NCI-H524 (cell line): ENCODE measurements at places on chromosomes 7 and 10.

DNA sequence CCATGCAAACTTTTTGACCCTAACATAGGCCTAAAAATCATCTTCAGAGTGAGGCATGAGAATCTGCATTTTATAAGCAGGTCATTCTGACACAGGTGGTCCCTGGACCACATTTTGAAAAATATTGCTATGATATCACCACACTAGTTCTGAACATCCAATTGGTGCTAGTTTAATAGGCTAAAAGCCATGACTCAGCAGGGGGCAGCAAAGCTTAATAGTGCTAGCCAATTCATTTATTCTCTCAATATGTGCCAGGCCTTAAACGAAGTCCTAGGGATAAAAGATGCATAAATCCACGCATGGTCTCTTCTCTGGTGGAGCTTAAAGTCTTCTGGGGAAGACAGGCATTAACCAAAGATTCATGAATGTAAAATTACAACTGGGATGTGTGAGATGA, 10.2 kb upstream of the SLC25A28 start:
- peak; percentile 3 for DNase-seq

DNA sequence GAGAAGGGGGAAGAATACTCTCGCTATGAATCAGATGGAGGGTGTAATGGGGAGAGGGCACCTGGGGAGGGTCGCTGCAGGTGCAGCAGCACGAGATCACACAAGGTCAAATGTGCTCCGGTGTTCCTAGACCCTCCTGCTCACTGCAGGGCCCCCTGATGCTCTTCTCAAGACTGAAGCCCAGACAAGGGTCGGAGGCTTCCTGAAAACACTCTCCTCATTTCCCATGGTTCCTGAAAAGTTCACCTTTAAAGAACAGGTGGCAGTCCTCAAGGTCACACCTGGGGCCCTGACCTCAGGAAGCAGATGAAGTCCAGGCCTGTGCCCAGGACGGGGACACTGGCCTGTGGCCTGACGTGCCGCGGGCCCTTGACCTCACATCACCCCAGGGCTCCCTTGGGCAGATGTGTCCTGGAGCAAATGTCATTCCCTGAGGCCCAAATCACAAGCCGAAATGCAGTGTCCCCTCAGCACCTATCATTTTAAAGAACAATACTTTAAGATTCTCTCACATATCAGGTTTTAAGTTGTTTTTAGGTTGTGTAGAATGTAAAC, 289.8 kb downstream of the GLRX3 start:
- DNase-seq, result no peak

DNA sequence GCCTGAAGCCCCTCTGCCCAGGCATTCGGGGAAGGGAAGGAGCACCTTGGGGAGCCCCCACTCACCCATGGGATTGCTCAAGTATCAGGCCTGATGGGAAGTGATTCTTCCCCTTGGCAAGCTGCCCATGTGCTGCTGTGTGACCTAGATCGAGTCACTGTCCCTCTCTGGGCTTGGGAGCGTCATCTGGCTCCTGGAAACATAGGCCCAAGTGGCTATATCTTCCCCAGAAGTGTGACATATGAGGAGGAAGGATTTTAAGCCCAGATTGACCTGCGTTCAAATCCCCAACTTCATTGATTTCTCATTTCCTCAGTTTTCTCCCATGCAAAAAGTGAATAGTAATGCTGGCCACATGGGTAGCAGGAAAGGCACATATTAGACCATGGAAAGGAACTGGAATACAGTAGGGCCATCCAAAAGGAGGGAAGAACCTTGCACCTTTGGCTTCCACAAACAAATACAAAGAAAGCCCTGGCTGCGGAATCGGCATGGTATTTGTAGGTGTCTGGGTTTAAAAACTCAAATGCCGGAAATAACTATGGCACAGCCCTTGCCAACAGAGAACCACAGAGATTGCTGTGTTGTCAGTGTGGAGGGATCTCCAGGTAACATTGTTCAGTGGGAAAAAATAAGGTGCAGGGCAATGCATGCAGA, 169.5 kb upstream of the ZMIZ1 start:
- no peak for DNase-seq

DNA sequence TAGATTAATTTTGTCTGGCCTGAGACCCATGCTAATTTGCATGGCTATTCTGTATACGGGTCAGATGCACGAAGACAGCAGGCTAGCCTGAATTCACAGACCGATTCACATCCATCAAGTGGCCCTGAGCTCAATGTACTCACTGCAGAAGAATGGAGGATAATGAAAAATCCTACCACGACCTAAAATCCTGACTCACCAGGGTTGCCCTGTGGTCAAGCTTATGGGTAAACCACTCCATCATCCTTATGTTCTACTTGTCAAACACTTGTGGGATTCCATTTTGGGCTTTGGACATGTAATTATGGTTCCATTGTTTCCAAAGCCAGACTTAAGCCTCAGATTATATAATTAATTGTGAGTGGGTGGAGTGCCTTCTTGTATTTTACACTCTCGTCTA, 110.4 kb upstream of the ZNF438 start:
- peak; percentile 27 for DNase-seq

DNA sequence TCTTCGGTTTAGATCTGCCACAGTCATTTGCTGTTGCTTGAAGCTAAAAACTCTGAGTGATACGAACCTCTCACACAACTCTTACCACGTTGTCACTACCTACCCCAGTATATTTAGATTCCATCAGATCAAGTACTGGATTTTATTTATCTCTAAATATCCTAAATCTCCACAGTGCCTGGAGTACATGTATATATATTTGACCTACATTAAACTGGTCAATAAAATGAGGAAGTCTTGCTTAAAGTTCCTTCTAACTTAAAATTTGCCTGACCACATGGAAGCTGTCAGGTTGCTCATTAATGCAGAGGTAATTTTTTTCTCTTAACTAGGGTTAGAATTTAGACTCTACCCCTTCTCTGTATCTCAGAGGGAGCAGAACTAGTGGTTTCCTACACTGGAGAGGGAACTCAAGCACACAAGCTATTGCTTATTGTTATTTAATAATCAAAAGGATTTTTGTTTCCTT, 3.1 kb upstream of the MACC1 start:
- DNase-seq, result no peak

GRCh38 chr7:28230261-28230660, 49.7 kb upstream of the JAZF1 start:
- DNase-seq, result no peak

- no peak for DNase-seq
Observed at GRCh38 chr7:136940917-136941316, 72.5 kb downstream of the CHRM2 start.

- DNase-seq, result no peak
Observed at GRCh38 chr7:103951311-103951710, 38.1 kb downstream of the RELN start.

DNA sequence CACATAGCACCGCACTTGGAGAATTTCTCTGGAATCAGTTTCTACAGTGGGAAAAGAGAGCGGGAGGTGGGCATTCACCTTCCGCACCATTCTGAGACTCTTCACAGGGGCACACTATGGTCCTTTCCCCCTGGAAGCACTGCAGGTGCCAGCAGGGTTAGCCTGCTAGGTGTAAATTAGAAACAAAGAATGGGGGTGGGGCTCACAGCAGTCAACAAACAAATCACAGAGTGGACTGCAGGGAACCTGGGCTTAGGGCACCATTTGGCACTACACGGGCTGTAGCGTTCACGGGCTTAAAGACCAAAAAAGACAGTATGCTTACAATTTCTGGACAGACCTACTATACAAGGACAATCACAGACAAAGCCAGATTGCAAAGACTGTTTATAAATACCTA, 8.0 kb upstream of the PKD1L1 start:
- no peak for DNase-seq

GRCh38 chr10:3668276-3668965, 116.6 kb downstream of the KLF6 start:
- no peak for DNase-seq

DNA sequence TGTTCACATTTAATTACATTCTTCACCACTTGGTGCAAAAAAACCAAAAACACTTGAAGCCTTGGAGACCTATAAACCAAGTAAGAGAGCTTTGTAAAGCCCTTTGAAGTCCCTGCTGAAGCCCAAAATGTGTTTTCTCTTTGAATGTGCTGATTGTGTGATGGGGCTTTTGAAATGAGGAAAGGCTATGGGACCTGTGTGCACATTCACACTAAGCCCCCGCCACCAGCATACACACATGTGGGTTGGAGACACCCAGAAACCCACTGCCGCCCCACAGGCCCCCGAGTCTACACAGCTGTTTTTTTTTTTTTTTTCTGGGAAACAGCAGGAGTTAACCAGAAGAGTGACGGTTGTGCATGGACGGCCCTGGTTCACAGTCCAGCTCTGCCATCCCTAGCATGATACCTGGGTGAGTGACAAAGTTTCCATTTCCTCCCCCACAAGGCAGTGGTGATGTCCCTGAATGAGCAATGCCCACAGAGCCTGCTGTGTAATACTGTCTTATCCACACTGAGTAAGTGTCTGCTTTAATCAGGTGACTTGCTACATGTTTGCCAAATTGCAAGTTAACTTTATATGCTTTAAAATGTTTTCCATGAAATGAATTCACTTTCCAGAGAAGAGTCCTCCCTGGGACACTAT, 154.6 kb upstream of the GDF10 start:
- no peak for DNase-seq

DNA sequence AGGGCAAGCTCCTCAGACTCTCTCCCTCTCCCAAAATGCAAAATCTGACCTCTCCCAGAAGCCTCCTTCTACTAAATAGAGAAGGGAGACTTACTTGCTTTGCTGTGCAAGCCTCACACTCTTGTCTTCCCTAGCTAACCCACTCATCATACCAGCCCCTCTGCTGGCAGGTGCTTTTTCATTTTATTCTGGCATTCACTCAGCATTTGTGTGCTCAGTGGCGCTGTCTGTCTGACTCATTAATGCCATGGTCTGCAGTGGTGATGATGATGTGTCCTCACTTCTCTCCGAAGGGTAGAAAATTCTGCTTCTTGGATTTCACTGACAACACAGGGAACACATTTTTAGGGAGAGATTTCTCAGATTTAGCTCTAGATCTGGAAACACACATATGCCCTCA, 22.0 kb upstream of the BTRC start:
- DNase-seq, result peak; percentile 1

DNA sequence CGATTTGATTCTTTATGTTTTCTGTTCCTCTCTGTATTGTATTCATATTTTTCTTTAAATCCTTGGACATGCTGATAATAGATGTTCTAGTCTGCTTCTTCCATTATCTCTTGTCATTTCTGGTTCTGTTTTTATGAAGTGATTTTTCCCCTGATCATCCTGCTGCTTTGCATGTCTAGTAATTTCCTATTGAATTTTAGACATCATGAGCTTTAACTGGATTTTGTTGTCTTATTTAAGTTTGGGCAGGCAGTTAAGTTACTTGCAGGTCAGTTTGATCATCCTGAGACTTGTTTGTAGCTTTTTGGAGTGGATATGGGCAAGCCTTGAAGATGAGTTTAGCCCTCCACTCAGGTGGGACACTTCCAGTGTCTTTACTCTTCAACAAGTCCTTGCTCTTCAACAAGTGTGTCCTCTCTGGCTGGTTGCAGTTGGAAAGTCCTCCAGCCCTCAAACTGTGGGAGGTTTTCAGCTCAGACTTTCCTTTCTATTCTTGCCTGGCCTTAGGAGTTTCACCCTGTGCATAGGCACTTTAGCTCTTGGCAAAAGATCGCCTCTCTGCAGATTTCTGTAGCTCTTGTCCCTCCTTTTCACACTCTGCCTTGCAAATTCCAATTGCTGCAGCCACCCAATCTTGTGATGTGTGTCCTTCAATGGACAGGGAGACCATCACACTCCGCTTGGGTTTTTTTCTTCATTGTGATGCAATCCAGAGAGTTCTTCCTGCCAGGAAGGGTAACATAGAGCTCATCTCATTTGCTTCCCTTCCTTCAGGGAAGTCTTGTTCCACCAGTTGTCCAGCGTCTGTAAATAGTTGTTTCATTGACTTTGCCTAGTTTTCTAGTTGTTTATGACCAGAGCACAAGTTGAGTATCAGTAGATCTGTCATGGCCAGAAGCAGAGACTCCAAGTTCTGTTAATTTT, 197.2 kb upstream of the SH2B2 start:
- DNase-seq, result no peak

- DNase-seq, result no peak
Observed at GRCh38 chr7:157013602-157014549, 3.4 kb upstream of the MNX1 start.

DNA sequence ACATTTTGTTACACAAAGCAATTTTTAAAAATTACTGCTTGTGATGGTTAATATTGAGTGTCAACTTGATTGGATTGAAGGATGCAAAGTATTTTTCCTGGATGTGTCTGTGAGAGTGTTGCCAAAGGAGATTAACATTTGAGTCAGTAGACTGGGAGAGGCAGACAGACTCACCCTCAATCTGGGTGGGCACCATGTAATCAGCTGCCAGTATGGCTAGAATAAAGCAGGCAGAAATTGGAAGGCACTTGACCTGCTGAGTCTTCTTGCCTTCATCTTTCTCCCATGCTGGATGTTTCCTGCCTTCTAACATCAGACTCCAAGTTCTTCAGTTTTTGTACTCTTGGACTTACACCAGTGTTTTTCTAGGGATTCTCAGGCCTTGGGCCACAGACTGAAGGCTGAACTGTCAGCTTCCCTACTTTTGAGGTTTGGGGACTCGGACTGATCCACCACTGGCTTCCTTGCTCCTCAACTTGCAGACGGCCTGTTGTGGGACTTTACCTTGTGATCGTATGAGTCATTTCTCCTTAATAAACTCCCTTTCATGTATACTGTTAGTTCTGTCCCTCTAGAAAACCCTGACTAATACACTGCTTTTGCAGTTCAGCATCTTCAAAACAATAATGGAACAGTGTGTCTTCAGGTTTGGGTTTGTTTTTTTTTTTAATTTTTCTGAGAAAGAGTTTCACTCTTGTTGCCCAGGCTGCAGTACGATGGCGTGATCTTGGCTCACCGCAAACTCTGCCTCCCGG, 244.1 kb upstream of the SEMA3C start:
- peak; percentile 11 for DNase-seq

GRCh38 chr7:137846827-137847567, at the start of gene DGKI:
Gene DGKI (minus strand): TSS chr7:137846974.
- DNase-seq, result no peak

- DNase-seq, result no peak
Observed at GRCh38 chr10:124539935-124540641, 78.5 kb downstream of the LHPP start.

- DNase-seq, result no peak
Observed at GRCh38 chr10:21285742-21286331, 239.6 kb downstream of the SKIDA1 start.

GRCh38 chr7:100059251-100059739, 9.7 kb downstream of the ZSCAN21 start:
- DNase-seq, result no peak

DNA sequence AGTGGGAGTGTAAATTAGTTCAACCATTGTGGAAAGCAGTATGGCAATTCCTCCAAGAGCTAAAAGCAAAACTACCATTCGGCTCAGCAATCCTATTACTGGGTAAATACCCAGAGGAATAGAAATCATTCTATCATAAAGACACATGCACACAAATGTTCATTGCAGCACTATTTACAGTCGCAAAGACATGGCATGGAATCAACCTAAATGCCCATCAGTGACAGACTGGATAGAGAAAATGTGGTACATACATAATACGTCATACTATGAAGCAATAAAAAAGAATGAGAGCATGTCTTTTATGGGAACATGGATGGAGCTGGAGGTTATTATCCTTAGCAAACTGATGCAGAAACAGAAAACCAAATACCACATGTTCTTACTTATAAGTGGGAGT, 876.5 kb upstream of the LRRTM3 start:
- no peak for DNase-seq

- DNase-seq, result no peak
Observed at GRCh38 chr10:20202337-20202736, 386.1 kb downstream of the PLXDC2 start.
